Activated CD4-positive, alpha-beta T cell treated with anti-CD3 and anti-CD28 coated beads for 36 hours (primary cell): ENCODE measurements at places on chromosomes 12 and 14. TPM values are rescaled to one million over a fixed set of nuclear protein-coding genes. Genes with fewer than 3 reads are reported as not detected.

KRT3 gene
- total RNA-seq = not detected

PTMS gene
- total RNA-seq = 105 TPM

MYBPC1 gene
- not detected for total RNA-seq

OR6C70 gene
- total RNA-seq = not detected

CACNA1C gene
- 0.11 TPM for total RNA-seq

SMOC1 gene
- total RNA-seq = not detected

ENO2 gene
- total RNA-seq = 317 TPM

GYS2 gene
- total RNA-seq = not detected

KRT71 gene
- not detected for total RNA-seq
